HCT116 (cell line): ENCODE measurements at places on chromosomes 7 and 10.

- no peak for DNase-seq
Measured at GRCh38 chr10:5040010-5040673, 36.5 kb upstream of the AKR1C2 start.

- DNase-seq: no peak
Measured at GRCh38 chr7:100486111-100486636, 2.4 kb downstream of the NYAP1 start.

DNA sequence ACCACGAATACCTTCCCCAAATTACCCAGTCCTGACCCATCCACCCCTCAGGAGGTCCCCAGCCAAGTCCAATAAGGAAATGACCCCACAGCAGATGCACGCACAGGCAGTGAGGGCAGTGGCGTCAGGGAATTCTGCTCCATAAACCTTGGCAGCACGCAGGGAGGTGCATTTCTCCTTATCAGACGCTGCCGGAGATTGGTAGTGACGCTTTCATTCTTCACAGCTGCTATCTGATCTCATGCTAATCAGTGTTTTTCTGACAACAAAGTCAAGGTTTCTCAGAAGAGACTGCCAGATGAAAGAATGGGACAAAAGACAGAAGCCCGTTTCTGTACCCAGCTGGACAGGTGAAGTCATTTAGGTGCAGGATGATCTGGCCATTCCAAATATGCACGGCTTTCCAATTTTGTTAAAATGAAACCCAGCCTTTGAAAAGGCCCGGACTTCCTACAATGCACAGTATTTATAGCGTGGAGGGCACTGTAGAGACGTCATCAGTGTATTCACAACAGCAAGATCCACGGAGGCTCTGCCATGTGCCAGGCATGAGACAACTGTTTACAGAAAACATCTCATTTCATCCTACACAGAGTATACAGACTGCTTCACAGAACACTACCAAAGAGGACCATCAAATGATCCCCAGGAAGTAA lies 35.3 kb downstream of the DIP2C start:
- DNase-seq: no peak

- no peak for DNase-seq
Measured at GRCh38 chr7:12583922-12584321, 13.4 kb downstream of the SCIN start.

GRCh38 chr10:74641659-74642058 lies 184.7 kb upstream of the KAT6B start:
- DNase-seq: no peak
